ENCODE measurements at places on chromosomes 5 and 9. TPM values are rescaled to one million over a fixed set of nuclear protein-coding genes. Genes with fewer than 3 reads are reported as not detected.
A peak's percentile ranks its signal among the peaks of the same experiment; 100 is the strongest.

QRFP gene
- total RNA-seq = not detected

GRCh38 chr5:108878756-108879155 is 131.1 kb downstream of the FER start:
- DNase-seq = no peak
- no peaks in the 10 kb centered on the region for H3K27me3 ChIP-seq
- H3K36me3 ChIP-seq = no peaks in the 10 kb centered on the region
- H3K4me1 ChIP-seq = no peaks in the 10 kb centered on the region
- H3K4me3 ChIP-seq = no peak overlapping the region

TNC gene
- total RNA-seq = not detected

GRCh38 chr5:172533058-172533398 is 78.7 kb upstream of the SH3PXD2B start:
- H3K27ac ChIP-seq = no peak overlapping the region
- H3K27me3 ChIP-seq = peaks cover 8% of the 10 kb centered on the region
- DNase-seq = no peak
- no peaks in the 10 kb centered on the region for H3K36me3 ChIP-seq
- H3K4me1 ChIP-seq = no peaks in the 10 kb centered on the region

DNA sequence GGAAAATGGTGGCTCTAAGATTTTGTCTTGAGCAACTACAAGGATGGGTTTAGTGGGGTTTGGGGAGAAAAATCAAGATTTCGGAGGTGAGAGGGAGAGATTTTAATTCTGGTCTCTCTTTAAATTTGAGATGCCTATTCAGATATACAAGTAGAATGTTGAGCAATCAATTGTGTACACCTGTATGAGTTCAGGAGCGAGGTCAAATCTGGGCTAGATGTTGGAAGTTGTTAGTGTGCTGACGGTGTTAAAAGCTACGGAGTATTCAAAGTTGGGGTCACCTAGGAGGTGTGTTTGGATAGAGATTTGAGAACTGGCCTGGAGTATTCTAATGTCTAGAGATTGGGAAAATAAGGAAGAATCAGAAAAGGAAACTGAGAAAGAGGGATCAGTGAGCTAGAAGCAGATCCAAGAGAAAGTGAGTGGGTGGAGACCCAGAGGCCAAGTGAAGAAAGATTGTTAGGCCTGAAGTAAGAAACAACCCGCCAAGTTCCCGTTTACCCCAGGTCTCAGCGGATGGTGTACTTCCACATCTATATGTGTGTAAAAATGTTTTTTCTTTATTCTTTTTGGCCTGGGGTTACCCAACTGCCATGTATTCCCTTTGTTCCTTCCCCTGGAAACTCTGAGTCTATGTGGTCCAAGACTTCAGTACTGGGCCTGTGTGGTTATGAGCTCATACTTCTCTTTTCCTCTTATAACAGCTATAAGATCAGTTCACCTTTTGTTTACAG is 11.9 kb upstream of the ARHGAP26 start:
- H3K4me3 ChIP-seq = no peak overlapping the region
- H3K36me3 ChIP-seq = no peaks in the 10 kb centered on the region
- no peak for DNase-seq

DNA sequence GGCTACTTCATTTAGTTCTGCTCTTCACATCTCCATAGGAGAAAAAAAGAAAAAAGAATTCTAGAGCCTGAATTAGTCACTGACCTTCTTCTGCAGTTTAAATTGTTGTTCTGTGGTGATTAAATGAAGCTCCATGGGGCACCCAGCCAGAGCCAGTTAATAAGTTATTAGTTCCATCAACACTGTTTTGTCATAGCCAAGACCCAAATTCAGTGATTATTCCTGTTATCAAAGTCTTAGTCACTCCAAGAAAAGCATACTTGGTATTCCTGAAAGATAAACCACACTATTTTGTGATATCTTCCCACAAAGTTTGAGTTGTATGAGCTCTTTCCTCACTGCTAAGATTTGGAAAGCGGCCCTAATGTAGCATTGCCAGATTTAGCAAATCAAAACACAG is 134.8 kb upstream of the RGMB start:
- H3K27ac ChIP-seq = no peak overlapping the region
- H3K4me1 ChIP-seq = no peaks in the 10 kb centered on the region
- no peak for DNase-seq
- H3K36me3 ChIP-seq = no peaks in the 10 kb centered on the region

DNA sequence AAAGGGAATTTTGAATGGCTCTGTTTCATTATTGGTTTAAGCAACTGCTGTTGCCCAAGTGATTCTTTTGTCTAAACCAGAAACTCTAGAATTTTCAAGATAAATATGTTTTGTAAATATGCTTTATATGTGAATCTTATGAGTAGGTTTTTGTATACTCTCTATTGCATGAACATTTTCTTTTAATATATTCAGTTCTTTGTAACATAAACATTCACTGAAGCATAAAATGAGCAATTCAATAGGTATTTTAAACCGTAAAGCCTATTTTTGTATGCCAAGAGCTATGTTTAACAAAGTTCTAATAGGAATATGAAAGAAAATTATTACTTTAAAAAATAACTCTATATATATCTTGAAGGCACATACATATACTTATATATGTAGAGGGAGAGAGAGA is 293.1 kb downstream of the PSAT1 start:
- peaks cover 7% of the 10 kb centered on the region for H3K4me1 ChIP-seq
- H3K27me3 ChIP-seq = no peaks in the 10 kb centered on the region
- DNase-seq = no peak
- no peak overlapping the region for H3K4me3 ChIP-seq
- H3K36me3 ChIP-seq = no peaks in the 10 kb centered on the region

BAAT gene
- 0.71 TPM for total RNA-seq

ACOT12 gene
- not detected for total RNA-seq

GRCh38 chr5:72480841-72481240 is 26.4 kb downstream of the ZNF366 start:
- no peak for DNase-seq
- H3K36me3 ChIP-seq = no peaks in the 10 kb centered on the region
- H3K27ac ChIP-seq = no peak overlapping the region

DNA sequence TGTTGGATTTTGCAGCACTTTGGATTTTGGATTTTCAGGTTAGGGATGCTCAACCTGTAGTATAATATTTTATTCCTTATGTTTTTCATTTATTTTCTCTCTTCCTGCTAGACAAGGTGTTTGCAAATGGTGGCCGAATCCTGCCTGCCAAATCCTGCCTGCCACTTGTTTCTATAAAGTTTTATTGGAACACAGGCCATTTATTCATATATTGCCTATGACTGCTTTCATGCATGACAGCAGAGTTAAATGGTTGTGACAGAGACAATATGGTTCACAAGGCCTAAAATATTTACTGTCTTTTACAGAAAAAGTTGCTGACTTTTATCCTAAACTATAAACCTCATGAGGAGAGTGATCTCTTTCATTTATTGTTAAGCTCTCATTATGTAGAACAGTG is 72.7 kb downstream of the DENND4C start:
- peaks cover 5% of the 10 kb centered on the region for H3K36me3 ChIP-seq
- H3K27me3 ChIP-seq = no peaks in the 10 kb centered on the region
- DNase-seq = no peak
- no peak overlapping the region for H3K4me3 ChIP-seq

GRCh38 chr5:134143944-134144941 is 29.8 kb downstream of the TCF7 start:
- H3K27me3 ChIP-seq = no peaks in the 10 kb centered on the region
- peaks cover 26% of the 10 kb centered on the region for H3K36me3 ChIP-seq
- peaks cover 36% of the 10 kb centered on the region for H3K4me1 ChIP-seq

DNA sequence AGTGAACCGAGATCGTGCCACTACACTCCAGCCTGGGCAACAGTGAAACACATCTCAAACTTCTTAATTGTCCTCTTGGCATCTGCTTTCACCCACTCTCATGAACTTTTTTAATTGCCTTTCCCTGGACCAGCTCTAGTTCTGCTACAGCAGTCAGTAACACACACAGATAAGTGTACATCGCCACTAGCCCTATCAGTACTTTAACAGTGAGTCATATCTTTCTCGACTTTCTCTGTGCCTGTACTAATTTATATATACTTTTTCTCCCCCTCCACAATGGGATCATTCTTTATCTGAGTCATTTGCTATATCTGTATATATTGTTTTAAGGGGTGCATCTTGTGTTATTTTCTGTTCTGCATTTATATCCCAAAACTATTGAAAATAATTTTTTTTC is 6.7 kb downstream of the CDC37L1 start:
- H3K27ac ChIP-seq = no peak overlapping the region
- DNase-seq = no peak
- no peaks in the 10 kb centered on the region for H3K27me3 ChIP-seq
- no peak overlapping the region for H3K4me3 ChIP-seq
- peaks cover 12% of the 10 kb centered on the region for H3K4me1 ChIP-seq
- peaks cover 6% of the 10 kb centered on the region for H3K36me3 ChIP-seq

- H3K27ac ChIP-seq = no peak overlapping the region
- H3K4me1 ChIP-seq = no peaks in the 10 kb centered on the region
- no peaks in the 10 kb centered on the region for H3K36me3 ChIP-seq
- H3K4me3 ChIP-seq = no peak overlapping the region
- no peaks in the 10 kb centered on the region for H3K27me3 ChIP-seq
These were observed 92.4 kb downstream of the XRCC4 start for GRCh38 chr5:83169571-83170337.

GRCh38 chr9:36913393-36914211 is 120.5 kb downstream of the PAX5 start:
- no peak for DNase-seq
- H3K4me1 ChIP-seq = no peaks in the 10 kb centered on the region
- no peak overlapping the region for H3K27ac ChIP-seq
- H3K27me3 ChIP-seq = no peaks in the 10 kb centered on the region
- H3K4me3 ChIP-seq = no peak overlapping the region
- no peaks in the 10 kb centered on the region for H3K36me3 ChIP-seq

DNA sequence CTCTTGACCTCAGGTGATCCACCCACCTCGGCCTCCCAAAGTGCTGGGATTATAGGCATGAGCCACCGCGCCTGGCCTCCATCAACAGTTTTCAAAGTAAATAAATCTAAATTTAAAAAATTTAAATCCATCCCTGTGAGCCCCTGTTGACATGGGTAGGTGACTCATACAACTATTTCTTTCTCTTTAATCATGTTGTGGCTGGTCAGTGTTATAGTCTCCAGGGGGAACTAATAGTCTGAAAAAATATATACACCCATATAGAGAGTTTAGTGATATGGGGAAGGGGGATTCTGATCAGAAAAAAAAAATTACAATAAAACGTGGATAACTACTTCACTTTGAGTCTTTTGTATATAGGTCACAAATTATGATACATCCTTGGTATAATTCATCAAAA is 159.2 kb downstream of the ZNF608 start:
- H3K36me3 ChIP-seq = no peaks in the 10 kb centered on the region
- H3K4me1 ChIP-seq = peaks cover 27% of the 10 kb centered on the region
- no peak overlapping the region for H3K27ac ChIP-seq
- no peak overlapping the region for H3K4me3 ChIP-seq
- no peak for DNase-seq

GRCh38 chr5:132214491-132214890 is 13.2 kb downstream of the P4HA2 start:
- no peak overlapping the region for H3K4me3 ChIP-seq
- DNase-seq = no peak
- H3K4me1 ChIP-seq = no peaks in the 10 kb centered on the region
- peaks cover 74% of the 10 kb centered on the region for H3K36me3 ChIP-seq

- H3K27ac ChIP-seq = peak overlapping the region; percentile 98
- H3K36me3 ChIP-seq = no peaks in the 10 kb centered on the region
- no peaks in the 10 kb centered on the region for H3K27me3 ChIP-seq
- DNase-seq = peak; percentile 74
These were observed 637 bp upstream of the ERBIN start for GRCh38 chr5:65925601-65926275.

IL9 gene
- not detected for total RNA-seq

DNA sequence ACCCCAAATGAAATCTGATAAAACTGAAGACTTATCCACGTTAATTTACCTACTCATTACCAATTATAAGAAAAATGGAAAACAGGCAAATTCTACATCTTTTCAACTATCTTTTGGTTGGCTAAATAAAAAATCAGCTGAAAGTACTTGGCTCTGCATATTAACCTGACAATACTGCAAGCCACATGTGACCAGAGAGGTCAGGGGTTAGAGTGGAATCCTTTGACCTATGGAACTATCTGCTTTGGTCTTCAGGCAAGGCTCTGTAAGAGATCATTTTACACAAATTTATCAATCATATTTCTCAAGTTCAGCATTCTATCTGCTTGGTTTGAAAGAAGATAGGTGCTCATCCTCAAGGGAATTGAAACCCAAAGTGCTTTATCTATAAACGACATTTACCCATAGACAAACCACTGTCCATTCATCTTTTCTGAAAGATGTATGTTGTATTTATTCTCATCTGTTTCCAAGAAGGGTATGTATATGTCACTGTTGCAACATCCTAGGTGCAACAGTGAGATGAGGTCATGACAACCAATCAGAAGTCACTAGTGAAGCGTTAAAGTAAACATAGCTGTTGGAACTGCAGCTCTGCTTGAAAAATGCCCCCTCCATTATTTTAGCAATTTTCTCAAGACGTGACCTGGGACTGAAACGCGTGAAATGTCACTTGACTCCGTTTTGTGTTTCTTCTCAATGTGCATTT is 144.9 kb upstream of the POU5F2 start:
- H3K4me1 ChIP-seq = peaks cover 19% of the 10 kb centered on the region
- H3K4me3 ChIP-seq = no peak overlapping the region
- no peak for DNase-seq
- no peak overlapping the region for H3K27ac ChIP-seq

GRCh38 chr5:23571059-23571458 is 63.6 kb downstream of the PRDM9 start:
- no peaks in the 10 kb centered on the region for H3K36me3 ChIP-seq
- H3K4me1 ChIP-seq = no peaks in the 10 kb centered on the region
- no peaks in the 10 kb centered on the region for H3K27me3 ChIP-seq
- H3K4me3 ChIP-seq = no peak overlapping the region

FIBCD1 gene
- not detected for total RNA-seq

MOB3B gene
- total RNA-seq = 0.03 TPM

GRCh38 chr9:115691693-115692092 is 461.9 kb upstream of the PAPPA start:
- H3K27me3 ChIP-seq = no peaks in the 10 kb centered on the region
- no peaks in the 10 kb centered on the region for H3K4me1 ChIP-seq
- no peak overlapping the region for H3K4me3 ChIP-seq
- DNase-seq = no peak

GRPEL2 gene
- 16.6 TPM for total RNA-seq

- DNase-seq = no peak
- H3K27me3 ChIP-seq = no peaks in the 10 kb centered on the region
- no peak overlapping the region for H3K4me3 ChIP-seq
- no peaks in the 10 kb centered on the region for H3K36me3 ChIP-seq
- no peaks in the 10 kb centered on the region for H3K4me1 ChIP-seq
- no peak overlapping the region for H3K27ac ChIP-seq
These were observed 159.5 kb upstream of the SLC28A3 start for GRCh38 chr9:84499969-84500582.

- no peak for DNase-seq
- H3K36me3 ChIP-seq = no peaks in the 10 kb centered on the region
- no peaks in the 10 kb centered on the region for H3K4me1 ChIP-seq
- H3K4me3 ChIP-seq = no peak overlapping the region
These were observed 70.0 kb upstream of the SSBP2 start for GRCh38 chr5:81820863-81821262.

- no peak overlapping the region for H3K27ac ChIP-seq
- DNase-seq = no peak
- no peaks in the 10 kb centered on the region for H3K27me3 ChIP-seq
- no peak overlapping the region for H3K4me3 ChIP-seq
- no peaks in the 10 kb centered on the region for H3K4me1 ChIP-seq
- no peaks in the 10 kb centered on the region for H3K36me3 ChIP-seq
These were observed 102.2 kb upstream of the OSMR start for GRCh38 chr5:38743562-38743961.

All from HepG2 (cell line).